Effector CD8-positive, alpha-beta T cell (primary cell): ENCODE measurements at places on chromosomes 5 and 9.

- no peak for DNase-seq
Measured at GRCh38 chr9:137722481-137722880, 103.7 kb downstream of the EHMT1 start.

DNA sequence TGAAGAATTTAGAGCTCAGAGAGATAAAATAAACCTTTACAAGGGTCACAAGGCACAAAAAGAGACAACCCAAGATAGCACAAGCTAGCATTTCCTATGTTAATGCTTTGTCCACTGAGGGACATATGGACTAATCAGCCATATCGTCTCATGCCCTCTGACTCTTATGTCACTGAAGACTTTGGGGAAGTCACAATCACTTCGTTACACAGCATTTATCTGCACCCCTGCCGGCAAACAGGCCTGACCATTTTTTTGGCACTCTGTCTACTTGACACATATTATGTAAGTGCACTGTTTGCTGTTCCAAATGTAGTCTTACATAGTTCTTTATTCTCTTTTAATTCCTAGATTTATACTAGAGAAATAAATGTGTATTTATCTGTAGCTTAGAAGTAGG, 13.9 kb upstream of the BNC2 start:
- no peak for DNase-seq

- no peak for DNase-seq
Measured at GRCh38 chr5:103060424-103060954, 59.4 kb downstream of the GIN1 start.

DNA sequence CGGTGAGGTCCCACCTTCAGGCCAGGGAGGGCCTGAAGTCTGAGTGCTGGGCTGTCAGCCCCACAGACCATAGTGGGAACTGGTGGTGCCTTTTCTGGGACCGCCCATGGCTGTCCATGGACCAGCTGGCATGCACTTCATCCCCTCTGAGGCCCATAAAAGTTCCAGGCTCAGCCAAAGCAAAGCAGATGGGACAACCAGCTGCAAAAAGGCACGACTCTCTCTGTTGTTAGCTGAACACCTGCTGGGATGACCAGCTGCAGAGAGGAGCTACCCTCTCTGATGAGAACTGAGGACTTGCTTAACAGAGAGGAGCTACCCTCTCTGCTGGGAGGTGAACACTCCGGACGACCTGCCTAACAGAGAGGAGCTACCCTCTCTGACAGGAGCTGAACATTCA, 844.3 kb upstream of the DMAC1 start:
- no peak for DNase-seq

DNA sequence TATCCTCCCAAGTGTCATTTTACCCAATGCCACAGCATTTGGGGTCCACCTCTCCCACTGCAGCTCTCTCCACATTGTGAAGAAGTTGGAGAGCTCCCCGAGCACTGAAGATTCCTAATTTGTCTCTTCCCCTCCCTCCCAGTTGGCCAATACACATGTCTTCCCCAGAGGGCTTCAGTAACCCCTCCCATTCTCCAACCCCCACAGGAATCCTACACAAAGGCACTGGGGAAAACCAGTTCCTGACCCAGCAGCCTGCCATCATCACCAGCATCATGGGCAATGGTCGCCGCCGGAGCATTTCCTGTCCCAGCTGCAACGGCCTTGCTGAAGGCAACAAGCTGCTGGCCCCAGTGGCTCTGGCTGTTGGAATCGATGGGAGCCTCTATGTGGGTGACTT, 87.3 kb upstream of the WWC1 start:
- no peak for DNase-seq

DNA sequence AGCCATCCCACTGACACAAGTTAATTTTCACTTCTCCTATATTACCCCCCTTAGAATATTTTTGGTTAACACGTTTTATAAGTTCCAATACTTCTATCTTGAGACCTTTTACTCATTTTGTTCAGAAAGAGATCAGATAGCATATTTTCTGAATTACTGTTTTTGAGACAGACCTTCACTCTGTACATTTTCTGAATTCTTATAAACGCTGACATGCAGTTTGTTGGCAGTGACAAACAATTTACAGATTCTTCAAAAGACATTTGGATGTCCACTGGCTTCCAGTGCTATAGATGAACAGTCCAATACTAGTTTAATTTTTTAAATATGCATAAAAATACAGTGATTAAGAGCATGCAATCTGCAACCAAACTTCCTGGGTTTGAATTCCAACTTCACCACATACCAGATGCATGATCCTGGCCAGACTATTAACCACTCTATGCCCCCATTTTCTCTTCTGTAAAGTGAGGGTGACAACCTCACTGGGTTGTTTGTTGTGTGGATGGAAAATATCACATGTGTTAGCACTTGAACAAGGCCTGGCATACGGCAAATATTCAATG, 142.1 kb downstream of the AGTPBP1 start:
- no peak for DNase-seq

GRCh38 chr5:147413266-147413665, 96.6 kb downstream of the DPYSL3 start:
- no peak for DNase-seq

- DNase-seq = no peak
Measured at GRCh38 chr5:61623401-61624069, 291.5 kb downstream of the ZSWIM6 start.

DNA sequence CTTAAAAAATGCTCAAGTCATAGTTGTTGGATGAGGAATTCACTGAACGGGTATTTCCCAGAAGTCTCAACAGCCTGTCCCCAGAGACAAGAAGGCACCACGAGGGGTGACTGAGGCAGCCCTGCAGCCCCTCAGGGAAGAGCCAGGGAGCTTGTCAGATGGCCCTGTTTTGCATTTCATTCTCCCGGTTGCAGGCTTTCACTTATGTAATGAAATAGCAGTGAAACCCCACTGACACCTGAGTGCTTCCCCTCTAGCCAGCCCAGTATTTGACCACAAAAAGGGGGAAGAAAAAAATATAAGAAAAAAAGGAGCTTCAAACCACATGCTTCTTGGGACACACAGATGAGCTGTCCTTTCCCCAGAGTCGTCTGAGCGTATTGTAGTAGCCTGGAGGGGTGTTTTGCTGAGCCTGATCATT, 75.3 kb upstream of the IL12B start:
- no peak for DNase-seq

- no peak for DNase-seq
Measured at GRCh38 chr5:139838381-139839197, 43.0 kb downstream of the PSD2 start.

GRCh38 chr5:34552686-34553085, 103.4 kb upstream of the RAI14 start:
- DNase-seq = no peak

DNA sequence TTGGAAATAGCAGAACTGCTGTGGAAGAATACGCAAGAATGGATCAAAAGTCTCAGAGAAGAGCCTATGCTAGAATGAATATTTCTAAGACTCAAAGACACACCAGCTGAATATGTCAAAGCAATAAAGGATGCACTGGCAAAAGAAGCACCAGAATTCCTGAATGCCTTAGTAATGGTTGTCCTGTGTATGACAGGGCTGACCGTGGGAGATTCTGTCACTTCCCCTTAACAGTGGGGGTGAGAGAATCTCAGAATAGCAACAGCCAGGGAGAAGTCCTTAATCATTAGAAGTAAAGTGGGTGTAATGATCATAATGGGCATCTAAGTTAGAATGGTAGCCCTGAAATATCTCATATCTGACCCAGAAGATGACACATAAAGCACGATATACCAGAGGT, 14.6 kb upstream of the PRR16 start:
- DNase-seq = no peak

DNA sequence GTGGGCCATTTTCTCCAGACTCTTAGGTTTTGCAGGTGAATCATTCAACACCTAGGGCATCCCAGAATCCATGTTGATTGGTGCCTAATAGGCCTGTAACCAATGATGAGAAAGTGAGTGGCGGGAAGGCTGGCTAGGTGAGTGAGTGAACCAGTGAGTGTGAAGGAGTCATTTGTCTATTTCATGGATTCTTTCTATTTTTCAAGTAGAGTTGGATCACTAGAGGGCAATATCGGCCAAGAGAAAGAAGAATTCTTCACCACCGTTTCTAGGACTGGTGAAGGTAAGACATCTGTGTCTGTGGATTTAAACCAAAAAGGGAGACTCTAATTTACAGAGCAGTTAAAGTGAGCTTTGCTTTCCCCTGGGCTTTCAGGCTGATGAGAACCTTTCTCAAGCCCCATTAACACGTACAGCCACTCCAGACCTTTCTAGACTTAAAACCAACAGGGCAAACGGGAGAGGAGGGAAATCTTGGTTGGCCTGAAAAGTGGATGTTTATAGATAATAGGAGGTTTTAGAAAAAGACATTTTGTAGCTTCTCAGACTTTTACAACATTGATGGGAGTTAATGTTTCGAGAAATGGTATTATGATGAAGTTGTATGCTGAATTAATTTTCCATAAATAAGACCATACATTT, 114.3 kb upstream of the IL12B start:
- DNase-seq = no peak

- no peak for DNase-seq
Measured at GRCh38 chr5:115855959-115856358, 14.2 kb downstream of the AP3S1 start.

DNA sequence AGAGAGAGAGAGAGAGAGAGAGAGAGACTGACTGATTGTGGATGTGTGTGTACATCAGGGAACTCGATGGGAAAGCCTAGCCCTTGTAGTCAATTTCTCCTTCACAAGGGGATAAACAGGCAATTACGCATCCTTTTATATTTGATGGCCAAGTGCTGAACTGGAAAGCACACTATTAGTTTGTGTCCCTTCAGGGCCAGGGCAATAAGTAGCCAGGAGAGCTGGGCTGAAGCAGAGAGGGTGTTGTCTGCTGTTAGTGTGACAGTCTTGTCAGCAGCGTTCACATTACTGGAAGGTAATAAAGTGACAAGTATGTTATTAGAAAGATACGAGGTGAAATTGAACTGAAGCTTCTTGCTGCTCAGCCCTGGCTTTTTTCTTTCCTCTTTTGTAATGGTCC, 457.7 kb downstream of the BNC2 start:
- DNase-seq = no peak

- no peak for DNase-seq
Measured at GRCh38 chr5:76601470-76601869, 21.7 kb downstream of the F2RL2 start.

GRCh38 chr5:125713109-125713805, 710.0 kb upstream of the GRAMD2B start:
- DNase-seq = no peak

DNA sequence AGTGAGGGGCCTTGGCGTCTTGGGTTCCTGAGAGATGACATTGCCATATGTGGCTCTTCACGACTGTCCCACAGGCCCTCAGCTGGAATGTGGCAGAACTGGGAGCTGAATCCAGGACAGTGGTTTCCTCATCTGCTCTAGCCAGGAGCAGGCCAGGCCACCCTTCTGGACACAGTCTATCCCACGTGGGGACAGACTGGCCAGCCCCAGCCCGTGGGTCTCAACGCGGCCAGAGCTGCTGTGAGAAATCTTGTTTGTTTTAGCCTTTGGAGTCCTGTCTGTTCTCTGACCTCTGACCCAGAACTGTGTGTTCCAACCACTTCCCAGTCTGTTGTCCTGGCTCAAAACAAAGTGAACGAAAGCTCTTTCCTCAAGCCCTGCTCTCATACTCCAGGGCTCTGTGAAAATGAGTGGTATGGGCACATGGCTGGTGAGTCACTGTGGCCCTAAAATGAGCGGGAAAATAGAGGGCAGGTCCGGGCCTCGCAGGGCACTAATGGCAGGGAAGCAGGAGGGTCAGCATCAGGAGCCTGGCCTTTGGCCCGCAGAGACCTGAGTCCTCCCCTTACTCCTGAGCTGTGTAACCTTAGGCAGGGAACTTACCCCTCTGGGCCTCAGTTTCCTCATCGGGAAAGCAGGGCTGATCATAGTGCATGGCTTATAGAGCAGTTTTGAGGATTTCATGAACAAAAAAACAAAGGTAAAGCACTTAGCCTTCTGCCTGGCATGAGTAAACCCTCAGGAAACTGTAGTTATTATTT, 34.8 kb upstream of the GLRX start:
- no peak for DNase-seq

GRCh38 chr9:16867576-16868311, 2.7 kb downstream of the BNC2 start:
- DNase-seq = no peak

DNA sequence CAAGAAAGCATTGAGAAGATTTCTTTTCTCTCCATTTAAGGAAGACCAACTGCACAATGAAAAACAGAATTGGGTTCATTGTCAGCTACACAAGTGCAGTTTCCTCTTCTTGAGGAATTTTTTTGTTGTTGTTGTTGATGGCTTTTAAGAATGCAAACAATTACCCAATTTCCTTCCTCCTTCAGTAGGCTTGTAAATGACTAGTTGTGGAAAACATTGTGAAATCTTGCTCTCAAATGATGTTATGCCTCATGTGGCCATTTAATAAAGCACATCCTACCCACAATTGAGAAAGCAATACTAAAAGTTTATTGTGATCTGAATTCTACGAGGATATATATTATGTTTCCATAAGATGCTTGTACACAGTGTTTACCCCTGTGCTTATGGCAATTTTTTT, 171.6 kb downstream of the FAM174A start:
- no peak for DNase-seq

DNA sequence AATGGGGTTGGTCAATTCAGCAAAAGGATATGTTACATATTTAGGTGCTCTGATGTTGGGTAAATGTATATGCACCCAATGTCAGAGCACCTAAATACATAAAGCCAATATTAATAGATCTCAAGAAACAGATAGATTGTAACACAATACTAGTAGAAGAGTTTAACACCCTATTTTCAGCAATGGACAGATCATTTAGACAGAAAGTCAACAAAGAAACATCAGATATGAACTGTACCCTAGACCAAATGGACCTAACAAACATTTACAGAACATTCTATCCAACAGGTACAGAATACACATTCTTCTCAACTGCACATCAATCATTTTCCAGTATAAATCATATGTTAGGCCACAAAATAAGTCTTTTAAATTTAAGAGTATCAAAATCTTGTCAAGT, 35.2 kb downstream of the FANCC start:
- DNase-seq = no peak

DNA sequence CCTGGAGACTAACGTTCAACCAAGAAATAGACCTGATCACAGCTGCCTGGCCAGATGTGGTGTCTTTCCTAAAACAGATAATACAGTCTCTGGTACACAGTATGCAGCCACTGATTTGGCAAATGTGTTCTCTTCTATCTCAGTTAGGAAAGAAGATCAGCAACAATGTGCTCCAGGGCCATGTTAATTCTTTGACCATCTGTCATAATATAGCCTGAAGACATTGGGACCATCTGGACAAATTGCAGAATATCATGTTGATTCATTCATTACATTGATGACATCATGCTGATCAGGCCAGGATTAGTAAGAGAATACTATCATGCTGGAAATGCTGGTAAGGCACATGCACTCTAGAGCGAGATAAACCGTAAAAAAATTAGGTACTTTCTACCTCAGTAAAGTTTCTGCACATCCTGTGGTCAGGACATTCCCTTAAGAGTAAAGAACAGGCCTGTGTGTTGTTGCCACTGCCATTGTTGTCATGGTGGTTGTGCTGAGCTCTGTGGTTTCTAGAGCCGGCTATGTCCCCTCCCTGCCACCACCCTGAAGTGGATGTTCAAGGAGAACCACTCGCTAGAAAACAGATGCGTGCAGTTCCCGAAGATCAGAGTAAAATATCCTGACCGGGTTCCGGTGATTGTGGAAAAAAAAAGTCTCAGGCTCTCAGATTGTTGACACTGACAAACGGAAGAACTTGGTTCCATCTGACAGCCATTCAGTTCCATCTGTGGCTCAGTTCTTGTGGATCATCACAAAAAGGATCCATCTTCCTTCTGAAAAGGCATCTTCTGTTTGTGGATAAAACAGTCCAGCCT, 6.4 kb upstream of the JMY start:
- no peak for DNase-seq

GRCh38 chr9:117084221-117084620, 330.6 kb downstream of the ASTN2 start:
- no peak for DNase-seq
